WTC11 (cell line): ENCODE measurements at places on chromosomes 16 and 17. TPM values are rescaled to one million over a fixed set of nuclear protein-coding genes. Genes with fewer than 3 reads are reported as not detected.

Gene NXPH3
- 2.3 to 3.4 TPM (median 2.4 TPM) in 3 replicates for total RNA-seq

DNA sequence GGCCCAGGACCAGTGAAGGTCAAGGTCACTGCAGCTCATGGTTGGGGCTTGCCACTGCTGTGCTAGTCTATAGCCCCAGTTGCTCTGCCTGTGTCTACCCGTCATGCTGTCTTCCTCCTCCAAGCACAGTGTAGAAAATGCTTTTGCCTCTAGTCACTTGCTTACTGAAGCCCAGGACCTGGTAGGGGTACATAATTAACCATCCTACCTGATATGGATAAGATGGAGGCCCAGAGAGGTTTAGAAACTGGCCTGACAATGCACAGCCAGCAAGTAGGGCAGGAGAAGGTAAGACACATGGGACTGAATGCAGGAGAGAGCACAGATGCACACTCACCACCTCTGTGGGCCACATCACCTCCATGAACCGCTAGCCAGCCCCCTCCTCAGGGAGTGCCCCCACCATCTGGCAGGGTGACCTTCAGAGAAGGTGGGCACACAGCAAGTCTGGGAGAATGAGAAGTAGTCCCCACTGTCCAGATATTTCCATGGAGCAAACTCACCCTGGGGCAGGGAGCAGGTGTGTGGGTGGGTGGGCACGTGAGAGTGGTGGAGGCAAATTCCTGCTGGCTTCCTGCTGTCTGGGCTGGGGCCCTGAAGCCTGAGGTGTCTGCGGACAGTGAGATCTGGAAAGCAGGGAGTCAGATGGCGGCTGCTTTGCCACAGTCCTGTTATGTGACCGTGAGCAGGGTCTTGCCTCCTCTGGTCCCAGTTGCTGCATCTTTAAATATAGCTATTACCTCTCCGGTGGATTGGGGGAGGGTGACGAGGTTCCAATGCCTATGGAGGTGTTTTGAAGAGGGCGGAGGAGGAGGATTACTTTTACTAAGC lies 1.0 kb downstream of the CX3CL1 start:
- no peak for DNase-seq

Gene CNTNAP4
- total RNA-seq, result not detected in 3 replicates

DNA sequence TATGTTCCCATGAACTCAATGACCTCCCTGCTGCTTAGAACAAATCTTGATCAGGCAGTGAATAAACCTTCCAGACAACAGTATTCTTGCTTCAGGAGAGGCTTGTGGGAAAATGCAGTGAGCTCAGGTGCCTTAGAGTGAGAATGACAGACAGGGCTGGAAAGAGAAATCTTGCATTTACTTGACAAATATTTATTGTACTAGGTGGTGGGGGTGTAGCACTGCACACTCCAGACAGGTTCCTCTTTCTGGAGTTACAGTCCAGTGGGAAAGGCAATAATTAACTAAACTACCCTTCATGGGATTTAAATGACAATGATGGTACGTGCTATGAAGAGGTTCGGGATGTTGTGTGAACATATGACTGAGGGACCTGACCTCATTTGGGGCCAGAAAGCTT lies 182.9 kb downstream of the SHISA9 start:
- no peak for DNase-seq

Gene ORC6
- total RNA-seq, result 71.8 to 76.1 TPM (median 71.9 TPM) in 3 replicates

GRCh38 chr17:12463102-12463501 lies 202.6 kb upstream of the MYOCD start:
- DNase-seq, result no peak

GRCh38 chr16:30065943-30066760 lies 592 bp downstream of the ALDOA start:
- DNase-seq, result peak; percentile 40

Gene CASKIN1
- 9.4 to 15.7 TPM (median 11.3 TPM) in 3 replicates for total RNA-seq

DNA sequence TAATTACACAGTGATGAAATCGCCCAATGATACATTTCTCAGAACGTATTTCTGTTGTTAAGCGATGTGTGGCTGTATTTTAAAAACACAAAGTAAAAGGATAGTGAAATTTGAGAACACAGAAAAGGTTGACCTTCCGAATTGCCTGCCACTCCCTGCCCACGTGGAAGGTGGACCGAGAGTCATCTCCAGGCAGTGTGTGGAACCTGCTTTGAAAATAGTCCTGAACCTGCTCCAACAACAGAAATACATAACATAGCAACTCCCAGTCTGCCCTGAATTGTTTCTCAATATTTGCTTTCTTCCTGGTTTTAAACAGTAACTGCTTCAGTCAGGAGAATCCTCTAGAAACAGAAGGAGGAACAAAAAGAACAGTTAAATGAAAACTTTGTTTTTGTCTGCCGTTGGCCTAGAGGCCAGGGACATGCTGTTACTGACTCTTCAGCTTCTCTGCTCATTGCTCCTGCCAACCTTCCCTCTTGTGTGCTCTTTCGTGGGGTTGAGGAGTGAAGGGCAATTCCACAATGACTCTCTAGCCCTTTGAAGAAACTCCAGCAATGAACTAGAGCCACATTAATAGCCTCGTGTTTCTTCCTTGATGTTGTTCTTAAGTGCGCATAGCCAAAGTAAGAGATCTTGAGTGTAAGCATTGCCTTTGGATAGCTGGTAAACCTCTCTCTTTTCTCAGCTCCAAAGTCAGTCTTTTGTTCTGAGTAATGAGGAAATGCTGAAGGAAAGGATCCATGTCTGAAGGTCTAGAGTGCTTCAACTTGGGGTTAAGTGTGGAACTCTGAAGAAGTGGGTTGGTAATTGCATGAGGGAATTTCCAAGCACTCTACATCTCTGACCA lies 452.5 kb upstream of the CCL2 start:
- DNase-seq, result no peak

DNA sequence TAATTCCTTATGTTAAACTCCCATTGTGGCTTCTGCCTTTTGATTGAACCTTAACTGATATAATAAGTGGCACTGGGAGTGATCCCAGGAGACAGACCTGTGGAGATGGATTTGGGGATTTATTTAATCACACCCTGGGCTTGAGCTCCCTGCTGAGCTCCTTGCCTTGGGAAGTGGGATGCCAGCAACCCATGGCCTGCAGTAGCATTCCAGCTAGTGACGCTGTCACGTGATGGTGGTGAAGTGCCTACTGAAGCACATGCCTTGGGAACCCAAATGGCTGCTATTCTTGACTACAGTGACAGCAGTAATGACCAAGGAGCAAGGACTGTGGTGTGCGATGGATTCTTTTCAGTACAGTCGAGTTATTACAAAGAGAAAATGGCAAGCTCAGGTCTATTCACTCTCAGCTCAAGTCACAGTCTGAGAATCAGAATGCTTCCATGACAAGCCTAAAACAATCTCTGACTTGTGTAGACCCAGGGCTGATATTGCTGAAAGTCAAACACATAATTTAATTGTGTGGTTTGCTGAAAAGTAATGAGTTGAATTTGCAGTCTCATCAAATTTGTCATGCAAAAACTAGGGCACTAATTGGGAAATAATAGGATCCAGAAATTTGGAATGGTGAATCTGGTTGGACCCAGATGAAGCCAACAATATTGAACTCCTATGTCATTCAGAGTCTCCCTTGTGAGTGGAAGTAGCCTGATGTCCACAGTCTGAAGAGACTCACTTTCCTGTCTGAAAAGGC lies 47.1 kb downstream of the BCL7C start:
- no peak for DNase-seq

Gene CRYBA1
- not detected in 3 replicates for total RNA-seq

- no peak for DNase-seq
These were observed 27.4 kb downstream of the TMEM132E start for GRCh38 chr17:34606763-34607162.

GRCh38 chr17:49269356-49269755 lies 38.8 kb upstream of the PHOSPHO1 start:
- DNase-seq, result no peak

DNA sequence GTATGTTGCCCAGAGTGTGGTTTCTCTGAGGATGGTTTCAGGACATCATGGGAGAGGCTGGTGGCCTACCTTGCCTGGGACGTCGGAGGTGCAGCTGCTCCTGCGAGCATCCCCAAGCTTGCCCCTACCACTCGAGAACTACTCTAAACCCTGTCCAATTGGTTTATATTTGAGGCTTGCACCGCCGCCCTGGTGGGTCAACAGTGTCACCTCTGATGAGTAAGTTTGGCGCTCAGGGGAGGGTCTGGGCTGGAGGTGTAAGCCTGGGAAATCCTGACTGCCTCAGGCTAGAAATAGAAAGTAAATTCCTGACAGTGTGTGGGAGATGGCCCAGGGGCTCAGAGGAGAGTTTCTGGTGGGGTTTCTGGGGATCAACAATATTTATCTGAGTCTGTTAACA lies 48.2 kb downstream of the CCDC42 start:
- peak; percentile 28 for DNase-seq

Gene PRSS8
- 78.8 to 127 TPM (median 127 TPM) in 3 replicates for total RNA-seq

- DNase-seq, result no peak
These were observed 37.5 kb upstream of the FAAP100 start for GRCh38 chr17:81589612-81590011.

DNA sequence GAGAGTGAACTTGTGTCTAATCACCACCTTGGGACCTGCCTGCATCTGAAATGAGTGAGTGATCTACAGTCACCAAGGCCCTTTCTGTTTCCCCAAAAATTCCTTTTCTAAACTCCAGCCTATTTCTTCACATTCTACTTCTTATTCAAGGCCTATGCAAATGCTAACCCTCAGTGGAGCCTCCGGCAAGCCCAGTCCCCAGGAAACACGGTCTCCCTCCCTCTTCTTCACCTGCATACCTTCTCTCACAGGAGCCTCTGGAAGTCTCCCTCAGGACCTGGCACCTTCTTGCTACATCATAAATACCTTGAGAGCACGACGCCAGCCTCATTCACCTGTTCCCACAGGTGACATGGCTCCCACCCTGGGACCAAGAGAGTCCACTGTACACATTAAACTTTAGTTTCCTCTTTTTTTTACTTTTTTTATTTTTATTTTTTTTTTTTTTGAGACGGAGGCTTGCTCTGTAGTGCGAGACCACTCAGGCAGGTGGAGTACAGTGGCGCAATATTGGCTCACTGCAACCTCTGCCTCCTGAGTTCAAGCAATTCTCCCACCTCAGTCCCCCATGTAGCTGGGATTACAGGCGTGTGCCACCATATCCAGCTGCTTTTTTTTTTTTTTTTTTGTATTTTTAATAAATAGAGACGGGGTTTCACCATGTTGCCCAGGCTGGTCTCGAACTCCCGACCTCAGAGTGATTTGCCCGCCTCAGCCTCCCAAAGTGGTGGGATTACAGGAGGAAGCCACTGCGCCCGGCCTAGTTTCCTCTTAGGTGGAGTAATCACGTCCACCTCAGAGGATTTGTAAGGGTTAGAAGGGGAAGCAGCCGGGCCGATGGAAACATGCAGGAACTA lies 97.3 kb downstream of the ANKRD11 start:
- peak; percentile 48 for DNase-seq

GRCh38 chr16:19188406-19188805 lies 20.4 kb downstream of the SYT17 start:
- DNase-seq, result no peak

GRCh38 chr16:84726079-84726668 lies 26.4 kb downstream of the USP10 start:
- DNase-seq, result peak; percentile 91

DNA sequence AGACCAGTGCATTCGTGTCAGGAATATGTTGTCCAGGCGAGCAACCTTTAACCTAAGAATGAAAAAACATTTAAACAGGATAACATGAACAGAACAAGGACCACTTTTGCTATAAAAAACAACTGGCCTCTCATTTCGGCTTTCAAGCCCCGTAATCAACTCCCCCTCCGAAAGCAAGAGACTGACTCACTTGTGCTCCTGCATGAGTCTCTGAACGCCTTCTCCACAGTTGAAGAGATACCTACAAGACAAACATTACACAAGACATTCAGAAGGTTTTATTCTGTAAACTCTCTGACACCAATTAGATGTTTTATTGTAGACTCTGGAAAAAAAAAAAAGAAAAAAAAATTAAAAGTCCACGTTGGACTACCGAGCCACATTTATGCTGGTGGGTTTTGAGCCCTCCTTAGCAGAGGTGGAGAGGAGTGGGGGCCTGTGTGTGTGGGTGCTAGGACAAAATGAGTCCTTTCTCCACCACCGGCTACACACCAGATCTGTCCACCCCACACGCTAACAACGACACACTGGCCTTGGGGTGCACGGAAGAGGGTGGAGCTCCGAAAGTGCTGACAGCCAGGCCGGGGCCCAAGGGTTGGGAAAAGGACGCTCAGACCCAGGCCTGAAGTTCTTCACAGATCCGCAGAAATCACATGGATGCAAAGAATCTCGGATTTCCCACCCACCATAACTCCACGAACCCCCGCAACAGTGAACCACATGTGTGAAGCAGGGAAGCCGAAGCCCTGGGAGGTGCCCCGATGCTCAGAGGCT lies 759 bp downstream of the ELAC2 start:
- no peak for DNase-seq

DNA sequence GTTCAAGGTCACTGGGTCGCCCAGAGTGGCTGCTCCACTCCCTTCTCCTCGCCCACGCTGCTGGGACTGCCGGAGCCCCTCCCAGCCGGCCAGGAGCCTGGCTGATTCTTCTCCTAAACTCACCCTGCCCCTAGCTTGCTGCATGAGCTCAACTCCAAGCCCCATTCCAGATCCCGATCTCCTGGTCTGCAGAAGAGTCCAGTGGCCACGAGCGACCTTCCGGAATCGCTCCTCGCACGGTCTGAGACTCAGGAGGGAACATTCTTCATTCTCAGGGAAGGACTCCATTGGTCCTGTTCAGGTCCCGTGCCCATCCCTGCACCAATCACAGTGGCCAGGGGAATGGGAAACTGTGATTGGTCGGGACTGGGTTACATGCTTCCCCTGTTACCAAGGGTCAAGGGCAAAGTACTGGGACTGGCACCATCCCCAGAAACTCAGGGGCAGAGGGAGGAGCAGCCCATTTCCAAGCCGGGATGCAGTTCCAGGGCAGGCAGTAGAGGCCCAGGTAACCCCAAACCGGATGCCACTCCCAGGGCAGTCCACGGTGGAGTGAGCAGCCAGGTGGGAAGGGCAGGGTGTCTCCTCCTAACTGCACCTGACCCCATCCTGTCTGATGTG lies 24.5 kb upstream of the CIBAR2 start:
- no peak for DNase-seq

Gene HBA1
- total RNA-seq, result 2.1 to 3.4 TPM (median 3.1 TPM) in 3 replicates

GRCh38 chr17:57086069-57086930 lies 1.3 kb downstream of the AKAP1 start:
- peak; percentile 36 for DNase-seq

GRCh38 chr17:27209316-27209715 lies 84.6 kb upstream of the WSB1 start:
- DNase-seq, result no peak

- no peak for DNase-seq
These were observed 50.1 kb upstream of the PVALEF start for GRCh38 chr17:81115219-81115618.

- no peak for DNase-seq
These were observed 127.1 kb upstream of the HS3ST3A1 start for GRCh38 chr17:13728781-13729180.

Gene KRTAP3-1
- total RNA-seq, result not detected in 3 replicates

- DNase-seq, result no peak
These were observed 400.0 kb downstream of the SOX9 start for GRCh38 chr17:72520665-72521303.

DNA sequence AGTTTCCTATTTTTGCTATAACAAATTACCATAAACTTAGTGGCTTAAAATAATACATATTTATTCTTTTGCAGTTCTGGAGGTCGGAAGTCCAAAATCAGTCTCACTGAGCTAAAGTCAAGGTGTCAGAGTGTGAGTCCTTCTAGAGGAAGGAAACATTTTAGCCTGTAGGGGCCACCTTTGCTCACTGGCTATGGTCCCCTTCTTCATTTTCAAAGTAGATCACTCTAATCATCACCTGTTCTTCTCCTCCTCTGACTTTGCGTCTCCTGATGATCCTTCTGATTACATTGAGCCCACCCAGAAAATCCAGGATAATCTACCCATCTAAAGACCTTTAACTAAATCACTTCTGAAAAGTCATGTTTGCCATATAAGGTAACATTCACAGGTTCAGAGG lies 534.4 kb upstream of the SALL1 start:
- no peak for DNase-seq

Gene NHERF2
- total RNA-seq, result 23.3 to 31.1 TPM (median 28.0 TPM) in 3 replicates
